ENCODE measurements at places on chromosomes 16 and 17.

GRCh38 chr17:42472709-42473521 lies 14.2 kb downstream of the ATP6V0A1 start:
- no peaks in the 10 kb centered on the region for H3K4me1 ChIP-seq
- H3K27me3 ChIP-seq, result no peaks in the 10 kb centered on the region
- H3K4me3 ChIP-seq, result no peak overlapping the region
- H3K36me3 ChIP-seq, result no peaks in the 10 kb centered on the region
- no peak for DNase-seq

DNA sequence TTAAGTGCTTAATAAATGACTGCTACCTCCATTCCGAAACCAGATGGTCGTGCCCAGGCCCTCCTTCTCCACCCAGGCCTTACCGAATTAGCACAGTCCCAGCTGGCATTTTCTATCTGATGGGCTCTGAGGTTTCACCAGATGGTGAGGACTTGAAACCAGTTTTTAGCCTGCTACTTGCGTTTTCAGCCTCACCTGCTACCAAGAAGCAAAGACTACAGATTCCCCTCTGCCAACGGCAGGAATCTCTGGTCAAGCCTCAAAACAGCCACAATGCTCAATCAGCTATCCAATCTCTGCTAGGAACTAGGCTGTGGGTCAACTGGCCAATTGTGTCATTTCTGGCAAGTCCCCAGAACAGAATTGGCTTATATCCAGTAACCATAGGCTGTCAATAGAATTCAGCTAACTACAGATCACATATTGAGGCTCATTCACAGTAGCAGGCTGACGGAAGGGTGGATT lies 11.7 kb downstream of the PECAM1 start:
- no peaks in the 10 kb centered on the region for H3K36me3 ChIP-seq
- H3K4me3 ChIP-seq, result no peak overlapping the region
- no peak for DNase-seq
- H3K27ac ChIP-seq, result no peak overlapping the region

DNA sequence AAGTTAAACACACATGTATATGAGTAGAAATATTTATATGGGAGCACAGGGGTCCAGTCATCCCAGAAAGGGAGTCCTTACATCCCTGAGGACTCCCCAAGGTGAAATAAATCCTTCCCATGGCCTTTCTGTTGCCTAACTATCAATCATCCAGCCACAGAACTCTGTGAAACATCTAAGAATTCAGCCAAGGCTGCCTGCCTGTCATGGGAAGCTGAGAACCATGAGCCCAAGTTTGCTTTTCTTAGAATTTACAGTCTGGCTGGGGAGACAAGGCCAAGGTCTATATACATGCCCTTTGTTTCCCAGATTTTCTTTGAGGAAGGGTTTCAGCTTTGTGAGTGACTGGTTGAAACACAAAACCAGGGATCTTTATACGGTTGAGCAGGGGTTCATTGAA lies 15.8 kb downstream of the MYL4 start:
- peaks cover 10% of the 10 kb centered on the region for H3K4me1 ChIP-seq
- H3K4me3 ChIP-seq, result no peak overlapping the region
- H3K27me3 ChIP-seq, result no peaks in the 10 kb centered on the region
- no peak for DNase-seq

GRCh38 chr17:33127706-33128105 lies 136.1 kb downstream of the SPACA3 start:
- no peaks in the 10 kb centered on the region for H3K27me3 ChIP-seq
- H3K36me3 ChIP-seq, result no peaks in the 10 kb centered on the region
- DNase-seq, result no peak
- no peak overlapping the region for H3K27ac ChIP-seq
- no peaks in the 10 kb centered on the region for H3K4me1 ChIP-seq

DNA sequence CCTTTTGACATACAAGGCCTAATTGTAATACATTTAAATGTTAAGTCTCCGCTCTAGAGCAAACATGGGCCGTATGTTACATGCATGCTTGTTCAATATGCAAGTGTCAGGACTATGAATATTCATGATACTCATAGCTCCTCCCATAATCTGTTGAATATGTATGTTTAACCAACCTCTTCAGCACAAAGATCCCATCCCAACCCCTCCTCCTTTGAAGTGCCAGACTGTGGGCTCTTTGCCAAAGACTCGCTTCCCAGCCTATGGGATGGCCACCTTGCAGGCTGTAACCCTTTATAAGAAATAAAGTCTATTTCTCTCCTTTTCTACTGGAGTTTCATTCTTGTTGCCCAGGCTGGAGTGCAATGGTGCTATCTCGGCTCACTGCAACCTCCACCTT lies 156.2 kb downstream of the ABCC12 start:
- DNase-seq, result no peak
- no peak overlapping the region for H3K27ac ChIP-seq
- H3K36me3 ChIP-seq, result no peaks in the 10 kb centered on the region
- no peaks in the 10 kb centered on the region for H3K27me3 ChIP-seq

- H3K27me3 ChIP-seq, result peaks cover 3% of the 10 kb centered on the region
- no peak overlapping the region for H3K4me3 ChIP-seq
- DNase-seq, result no peak
- H3K36me3 ChIP-seq, result no peaks in the 10 kb centered on the region
- H3K4me1 ChIP-seq, result no peaks in the 10 kb centered on the region
These were observed 177.6 kb downstream of the AIPL1 start for GRCh38 chr17:6257336-6257735.

GRCh38 chr17:5580367-5580766 lies 3.9 kb downstream of the NLRP1 start:
- no peaks in the 10 kb centered on the region for H3K27me3 ChIP-seq
- H3K4me1 ChIP-seq, result peaks cover 48% of the 10 kb centered on the region
- DNase-seq, result no peak
- H3K36me3 ChIP-seq, result peaks cover 13% of the 10 kb centered on the region

- no peak overlapping the region for H3K27ac ChIP-seq
- peak overlapping the region; percentile 31 for H3K4me3 ChIP-seq
- H3K36me3 ChIP-seq, result no peaks in the 10 kb centered on the region
- peaks cover 37% of the 10 kb centered on the region for H3K4me1 ChIP-seq
- DNase-seq, result no peak
These were observed 70.9 kb downstream of the GNAO1 start for GRCh38 chr16:56262148-56262547.

DNA sequence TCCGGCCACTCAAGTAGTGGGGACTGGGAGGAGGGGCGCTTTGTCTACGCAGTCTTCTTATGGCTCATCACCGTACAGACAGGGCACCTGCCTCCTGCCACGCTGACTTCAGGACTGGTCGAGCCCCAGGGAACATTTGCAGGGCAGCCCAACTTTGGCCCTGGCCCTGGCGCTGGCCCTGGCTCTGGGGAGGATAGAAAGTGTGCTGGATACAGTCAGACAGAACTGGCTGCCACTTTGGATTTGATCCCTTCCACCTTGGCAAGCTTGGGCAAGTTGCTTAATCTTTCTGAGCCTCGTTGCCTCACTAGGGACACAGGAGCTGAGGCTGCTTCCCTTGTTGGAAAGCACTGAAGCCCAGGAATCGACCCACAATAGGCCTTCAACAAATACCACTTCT lies 13.6 kb downstream of the LGALS9 start:
- H3K4me1 ChIP-seq, result no peaks in the 10 kb centered on the region
- no peak overlapping the region for H3K4me3 ChIP-seq
- H3K27ac ChIP-seq, result no peak overlapping the region

DNA sequence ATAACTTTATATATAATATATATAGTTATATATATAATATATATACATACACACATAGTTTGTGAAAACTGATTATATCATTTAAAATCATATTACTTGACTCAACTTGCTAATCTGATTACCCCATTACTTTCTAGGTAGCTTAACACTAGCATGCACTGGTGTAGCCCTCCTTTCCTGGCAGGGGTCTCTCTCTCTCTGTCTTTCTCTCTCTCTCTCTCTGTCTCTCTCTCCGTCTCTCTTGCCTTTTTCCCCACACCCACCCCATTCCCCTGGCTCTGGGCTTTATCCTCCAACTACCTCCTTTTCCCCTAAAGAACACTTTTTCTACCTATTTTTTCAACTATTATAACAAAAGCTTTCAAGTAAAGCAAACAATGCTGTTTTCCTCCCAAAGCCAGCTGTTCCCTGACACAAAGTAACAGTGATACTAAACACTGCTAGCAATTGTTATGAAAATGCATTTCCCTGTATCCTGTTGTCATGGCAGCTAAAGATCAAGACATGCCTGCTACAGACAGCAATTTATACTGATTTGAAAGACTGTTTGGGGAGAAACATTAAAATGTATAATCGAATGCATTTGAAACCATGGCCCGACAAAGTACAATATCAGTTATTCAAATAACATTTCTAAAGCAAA lies 89.4 kb downstream of the CHD9NB start:
- no peak overlapping the region for H3K4me3 ChIP-seq
- H3K27ac ChIP-seq, result no peak overlapping the region
- H3K36me3 ChIP-seq, result no peaks in the 10 kb centered on the region
- DNase-seq, result no peak
- H3K27me3 ChIP-seq, result no peaks in the 10 kb centered on the region

- H3K27me3 ChIP-seq, result no peaks in the 10 kb centered on the region
- H3K4me1 ChIP-seq, result no peaks in the 10 kb centered on the region
These were observed 17.7 kb upstream of the KCTD5 start for GRCh38 chr16:2664574-2664982.

- H3K4me1 ChIP-seq, result no peaks in the 10 kb centered on the region
- no peak overlapping the region for H3K27ac ChIP-seq
- DNase-seq, result no peak
- no peak overlapping the region for H3K4me3 ChIP-seq
- no peaks in the 10 kb centered on the region for H3K27me3 ChIP-seq
These were observed 22.0 kb downstream of the WSB1 start for GRCh38 chr17:27315796-27316465.

GRCh38 chr17:44095647-44096496 lies 25.3 kb downstream of the G6PC3 start:
- H3K27me3 ChIP-seq, result no peaks in the 10 kb centered on the region
- no peaks in the 10 kb centered on the region for H3K4me1 ChIP-seq
- H3K36me3 ChIP-seq, result no peaks in the 10 kb centered on the region
- no peak overlapping the region for H3K4me3 ChIP-seq

- H3K4me3 ChIP-seq, result no peak overlapping the region
- no peaks in the 10 kb centered on the region for H3K4me1 ChIP-seq
- no peaks in the 10 kb centered on the region for H3K36me3 ChIP-seq
- no peak for DNase-seq
- H3K27ac ChIP-seq, result no peak overlapping the region
- H3K27me3 ChIP-seq, result no peaks in the 10 kb centered on the region
These were observed 225.9 kb upstream of the EEF2KMT start for GRCh38 chr16:5323284-5324141.

DNA sequence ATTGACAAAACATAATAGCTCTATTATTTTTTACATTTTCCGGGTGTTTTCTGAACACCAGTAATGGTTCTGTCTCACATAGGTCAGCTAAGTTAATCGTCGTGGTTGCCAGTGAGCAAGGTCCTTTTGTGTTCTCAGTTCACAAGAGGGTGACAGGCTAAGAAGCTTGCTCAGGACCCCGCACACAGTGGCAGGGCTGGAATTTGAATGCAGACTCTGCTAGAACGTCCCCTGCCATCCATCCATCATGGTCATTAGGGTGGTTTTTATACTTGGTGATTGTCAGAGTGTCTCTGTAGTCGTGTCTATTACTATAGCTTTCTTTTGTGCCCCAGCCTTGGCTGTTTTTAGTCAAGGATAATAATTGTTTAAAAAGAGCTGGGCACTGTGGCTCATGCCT lies 176.2 kb downstream of the SNX29 start:
- peaks cover 16% of the 10 kb centered on the region for H3K36me3 ChIP-seq
- peaks cover 7% of the 10 kb centered on the region for H3K4me1 ChIP-seq
- H3K27me3 ChIP-seq, result no peaks in the 10 kb centered on the region
- no peak overlapping the region for H3K27ac ChIP-seq
- no peak overlapping the region for H3K4me3 ChIP-seq

DNA sequence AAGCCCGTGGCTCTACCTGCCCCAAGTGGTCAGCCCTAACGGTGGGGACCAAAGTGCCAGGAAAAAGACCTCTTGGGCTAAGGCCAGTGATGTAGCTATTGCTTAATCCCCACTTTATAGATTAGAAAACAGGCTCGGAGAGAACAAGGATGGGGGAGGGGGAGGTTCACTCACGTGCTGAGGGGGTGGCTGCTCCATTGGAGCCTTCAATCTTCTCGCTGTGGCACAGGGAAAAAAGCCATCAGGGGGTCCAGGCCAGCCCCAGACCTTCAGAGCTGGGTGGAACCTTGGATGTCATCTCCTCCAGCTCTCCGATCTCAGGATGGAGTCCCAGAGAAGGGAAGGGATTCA lies 45.9 kb downstream of the SRCIN1 start:
- no peaks in the 10 kb centered on the region for H3K4me1 ChIP-seq
- H3K27me3 ChIP-seq, result peaks cover 10% of the 10 kb centered on the region
- peak overlapping the region; percentile 81 for H3K4me3 ChIP-seq

- no peak for DNase-seq
- H3K4me3 ChIP-seq, result no peak overlapping the region
- H3K27ac ChIP-seq, result no peak overlapping the region
- no peaks in the 10 kb centered on the region for H3K36me3 ChIP-seq
- no peaks in the 10 kb centered on the region for H3K4me1 ChIP-seq
These were observed 26.9 kb downstream of the ATAD5 start for GRCh38 chr17:30858556-30859250.

GRCh38 chr17:55303701-55304145 lies 39.0 kb downstream of the HLF start:
- H3K4me1 ChIP-seq, result no peaks in the 10 kb centered on the region
- no peaks in the 10 kb centered on the region for H3K36me3 ChIP-seq
- no peak overlapping the region for H3K4me3 ChIP-seq
- no peak overlapping the region for H3K27ac ChIP-seq
- H3K27me3 ChIP-seq, result no peaks in the 10 kb centered on the region
- DNase-seq, result no peak

- no peaks in the 10 kb centered on the region for H3K36me3 ChIP-seq
- H3K27ac ChIP-seq, result no peak overlapping the region
- DNase-seq, result no peak
- peaks cover 10% of the 10 kb centered on the region for H3K4me1 ChIP-seq
- no peaks in the 10 kb centered on the region for H3K27me3 ChIP-seq
- H3K4me3 ChIP-seq, result no peak overlapping the region
These were observed 235.7 kb downstream of the NTN1 start for GRCh38 chr17:9256751-9257629.

DNA sequence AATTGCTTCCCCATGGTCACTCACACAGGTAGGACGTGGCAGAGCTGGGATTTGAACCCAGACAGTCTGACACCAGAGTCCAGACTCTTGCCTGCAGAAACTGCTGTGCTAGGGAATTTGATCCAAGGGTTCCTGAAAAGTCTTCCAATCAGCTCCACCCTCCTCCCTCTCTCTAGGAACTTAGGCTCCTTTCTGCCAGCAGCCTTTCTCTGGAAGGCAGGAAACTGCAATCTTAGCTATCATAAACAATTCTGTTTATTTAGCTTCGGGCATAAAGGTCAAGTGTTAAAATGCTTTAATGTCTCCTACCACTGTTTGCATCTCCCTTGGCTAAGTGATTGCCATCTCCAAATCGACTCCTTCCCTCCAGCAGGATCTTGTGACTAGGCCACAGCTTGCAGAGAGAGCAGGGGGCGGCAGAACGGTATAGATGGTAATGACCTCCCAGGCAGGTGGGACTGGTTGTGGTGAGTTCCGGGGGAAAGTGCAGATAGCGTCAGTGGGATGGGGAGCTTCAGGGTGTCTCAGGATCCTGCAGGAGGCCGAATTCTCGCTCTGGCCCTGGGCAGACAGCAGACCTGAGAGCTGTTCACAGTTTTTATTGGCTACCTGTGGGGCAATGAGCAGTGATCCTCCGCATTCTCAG lies 882.4 kb upstream of the EEF2KMT start:
- DNase-seq, result no peak
- no peak overlapping the region for H3K4me3 ChIP-seq
- no peak overlapping the region for H3K27ac ChIP-seq
- H3K4me1 ChIP-seq, result no peaks in the 10 kb centered on the region
- H3K27me3 ChIP-seq, result no peaks in the 10 kb centered on the region

- H3K27ac ChIP-seq, result no peak overlapping the region
- no peaks in the 10 kb centered on the region for H3K4me1 ChIP-seq
- H3K4me3 ChIP-seq, result no peak overlapping the region
These were observed 27.2 kb downstream of the TMEM98 start for GRCh38 chr17:32955155-32955554.
